ENCODE measurements at places on chromosomes 1 and 21. TPM values are rescaled to one million over a fixed set of nuclear protein-coding genes. Genes with fewer than 3 reads are reported as not detected.

SPRR3 gene
- total RNA-seq, result not detected

PYHIN1 gene
- 0.26 TPM for total RNA-seq

MYCL gene
- 0.40 TPM for total RNA-seq

IARS2 gene
- total RNA-seq, result 87.0 TPM

SLC45A1 gene
- not detected for total RNA-seq

IKBKE gene
- 13.8 TPM for total RNA-seq

MAP7D1 gene
- 234 TPM for total RNA-seq

ZMPSTE24 gene
- total RNA-seq, result 55.7 TPM

FAM177B gene
- total RNA-seq, result not detected

CHRM3 gene
- total RNA-seq, result 3.2 TPM

EXO1 gene
- total RNA-seq, result 50.1 TPM

DNALI1 gene
- not detected for total RNA-seq

LCE3C gene
- total RNA-seq, result not detected

AADACL3 gene
- total RNA-seq, result not detected

PLEKHN1 gene
- 3.3 TPM for total RNA-seq

LCE3D gene
- not detected for total RNA-seq

AMY1B gene
- not detected for total RNA-seq

HSD11B1 gene
- 45.4 TPM for total RNA-seq

P3H1 gene
- 62.3 TPM for total RNA-seq

AGO4 gene
- 2.0 TPM for total RNA-seq

S100A16 gene
- 1,038 TPM for total RNA-seq

CYP4A11 gene
- not detected for total RNA-seq

C1orf174 gene
- total RNA-seq, result 81.2 TPM

C8A gene
- not detected for total RNA-seq

FCRL5 gene
- not detected for total RNA-seq

ZNF648 gene
- 0.10 TPM for total RNA-seq

HPDL gene
- total RNA-seq, result not detected

MEAF6 gene
- total RNA-seq, result 65.4 TPM

RGS13 gene
- total RNA-seq, result not detected

NUP210L gene
- total RNA-seq, result 0.03 TPM

OR2AK2 gene
- not detected for total RNA-seq

SIK1 gene
- 4.6 TPM for total RNA-seq

KIF17 gene
- 0.47 TPM for total RNA-seq

SELENBP1 gene
- not detected for total RNA-seq

HPCA gene
- total RNA-seq, result not detected

FOXE3 gene
- total RNA-seq, result not detected

LRRC53 gene
- not detected for total RNA-seq

MEX3A gene
- 3.4 TPM for total RNA-seq

SOD1 gene
- total RNA-seq, result 205 TPM

CATSPERE gene
- total RNA-seq, result not detected

NUDT4B gene
- total RNA-seq, result 14.6 TPM

AJAP1 gene
- 26.4 TPM for total RNA-seq

SPRR4 gene
- not detected for total RNA-seq

IL19 gene
- total RNA-seq, result 0.57 TPM

NTMT2 gene
- not detected for total RNA-seq

GCLM gene
- 28.9 TPM for total RNA-seq

RHOU gene
- not detected for total RNA-seq

VAV3 gene
- total RNA-seq, result 5.7 TPM

TCEA3 gene
- 1.2 TPM for total RNA-seq

UBE2U gene
- not detected for total RNA-seq

AQP10 gene
- not detected for total RNA-seq

S100A3 gene
- total RNA-seq, result 14.4 TPM

ANKRD35 gene
- total RNA-seq, result not detected

SRRM1 gene
- total RNA-seq, result 26.1 TPM

SGIP1 gene
- not detected for total RNA-seq

LRRC8D gene
- total RNA-seq, result 22.2 TPM

Data from HT1080 (cell line).